ENCODE measurements at places on chromosomes 2 and 18.

DNA sequence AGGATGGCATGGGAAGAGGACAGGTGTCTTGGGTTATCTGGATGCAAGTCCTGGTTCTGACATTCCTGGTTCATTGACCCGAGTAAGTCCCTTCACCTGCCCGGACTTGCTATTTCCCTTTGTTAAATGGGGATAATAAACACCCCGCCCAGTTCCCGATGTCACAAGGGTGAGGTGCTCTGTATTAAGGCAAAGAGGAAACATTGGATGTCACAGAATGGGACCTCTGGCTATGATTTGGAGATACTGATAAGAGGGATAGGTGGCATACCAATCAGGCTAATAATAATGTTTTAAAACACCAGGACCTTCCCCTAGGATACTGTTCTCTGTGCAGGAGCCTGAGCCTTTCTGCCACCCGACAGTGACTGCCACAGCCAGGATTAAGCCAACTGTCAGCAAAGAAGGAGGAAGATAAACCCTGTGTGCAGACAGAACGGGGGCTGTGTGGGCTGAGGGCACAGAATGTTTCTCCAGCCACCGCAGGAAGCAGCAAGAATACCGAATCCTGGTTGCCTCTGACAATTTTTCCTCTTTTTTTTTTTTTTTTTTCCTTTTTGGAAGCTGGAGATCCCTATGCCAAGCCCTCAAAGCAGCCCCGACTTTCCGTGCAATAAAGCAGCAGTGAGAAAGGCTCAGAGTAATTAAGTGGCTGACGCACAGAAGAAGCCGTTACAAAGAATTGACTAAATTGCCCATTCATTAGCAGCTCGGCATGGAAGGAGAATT, 336.6 kb downstream of the SMAD2 start:
- no peak for DNase-seq

DNA sequence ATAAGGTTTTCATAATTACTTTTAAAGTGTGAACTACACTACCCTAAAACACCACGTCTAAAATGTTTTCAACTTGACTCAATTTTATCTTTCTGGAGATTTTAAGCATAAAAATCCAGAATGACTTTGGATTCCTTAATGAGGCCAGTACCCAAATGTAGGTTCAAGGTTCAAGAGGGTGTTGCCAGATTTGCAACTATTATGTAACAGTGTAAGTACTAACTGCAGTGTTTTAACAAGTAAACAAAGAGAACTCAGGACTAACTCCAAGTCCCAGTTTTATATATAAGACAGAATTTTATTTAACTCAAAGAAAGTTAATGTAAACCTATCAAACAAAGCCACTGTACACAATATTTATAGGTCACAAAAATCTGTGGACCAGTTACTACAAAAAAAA, 5.7 kb downstream of the HIBCH start:
- no peak for DNase-seq

DNA sequence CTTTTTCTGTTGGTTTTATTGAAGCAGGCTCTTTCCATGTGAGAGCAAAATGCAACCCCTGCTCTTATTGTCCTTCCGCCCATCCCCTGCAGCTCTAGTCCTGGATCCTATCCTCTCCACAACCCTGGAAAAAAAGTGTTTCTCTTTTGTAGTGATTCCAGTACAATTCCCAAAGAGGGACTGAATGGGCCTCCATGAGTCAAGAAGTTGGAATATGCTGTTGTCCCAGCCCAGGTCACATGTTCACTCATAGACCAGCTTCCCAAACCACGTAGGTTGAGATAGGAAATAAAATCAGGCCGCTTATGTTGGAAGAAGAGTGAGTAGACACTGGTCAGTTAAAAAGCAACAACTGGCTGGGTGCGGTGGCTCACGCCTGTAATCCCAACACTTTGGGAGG, 39.4 kb downstream of the CPO start:
- no peak for DNase-seq

- DNase-seq: no peak
These were observed 86.4 kb upstream of the MAP4K3 start for GRCh38 chr2:39523308-39524044.

- DNase-seq: no peak
These were observed 436.3 kb downstream of the CBLN2 start for GRCh38 chr18:72107647-72108383.

- peak; percentile 63 for DNase-seq
These were observed 106.2 kb downstream of the BCL2 start for GRCh38 chr18:63213331-63213900.

DNA sequence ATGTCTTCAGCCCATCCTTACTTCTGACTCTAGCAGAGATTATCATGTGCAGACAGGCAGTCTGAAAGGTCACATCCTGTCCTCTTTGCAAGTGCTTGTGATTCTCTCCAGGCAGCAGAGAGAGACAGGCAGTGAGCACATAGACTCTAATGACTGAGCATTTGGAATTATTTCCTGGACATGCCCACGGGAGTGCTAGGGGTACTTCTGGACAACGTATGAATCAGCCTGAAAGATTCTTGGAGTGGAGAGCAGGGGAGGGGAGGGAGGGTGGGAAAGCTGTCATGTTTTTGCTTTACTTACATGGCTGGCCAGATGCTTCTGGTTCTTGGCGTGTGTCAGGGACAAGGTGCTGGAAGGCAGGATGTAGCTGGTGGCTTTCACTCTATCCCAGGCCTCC, 150.6 kb downstream of the RIF1 start:
- no peak for DNase-seq

DNA sequence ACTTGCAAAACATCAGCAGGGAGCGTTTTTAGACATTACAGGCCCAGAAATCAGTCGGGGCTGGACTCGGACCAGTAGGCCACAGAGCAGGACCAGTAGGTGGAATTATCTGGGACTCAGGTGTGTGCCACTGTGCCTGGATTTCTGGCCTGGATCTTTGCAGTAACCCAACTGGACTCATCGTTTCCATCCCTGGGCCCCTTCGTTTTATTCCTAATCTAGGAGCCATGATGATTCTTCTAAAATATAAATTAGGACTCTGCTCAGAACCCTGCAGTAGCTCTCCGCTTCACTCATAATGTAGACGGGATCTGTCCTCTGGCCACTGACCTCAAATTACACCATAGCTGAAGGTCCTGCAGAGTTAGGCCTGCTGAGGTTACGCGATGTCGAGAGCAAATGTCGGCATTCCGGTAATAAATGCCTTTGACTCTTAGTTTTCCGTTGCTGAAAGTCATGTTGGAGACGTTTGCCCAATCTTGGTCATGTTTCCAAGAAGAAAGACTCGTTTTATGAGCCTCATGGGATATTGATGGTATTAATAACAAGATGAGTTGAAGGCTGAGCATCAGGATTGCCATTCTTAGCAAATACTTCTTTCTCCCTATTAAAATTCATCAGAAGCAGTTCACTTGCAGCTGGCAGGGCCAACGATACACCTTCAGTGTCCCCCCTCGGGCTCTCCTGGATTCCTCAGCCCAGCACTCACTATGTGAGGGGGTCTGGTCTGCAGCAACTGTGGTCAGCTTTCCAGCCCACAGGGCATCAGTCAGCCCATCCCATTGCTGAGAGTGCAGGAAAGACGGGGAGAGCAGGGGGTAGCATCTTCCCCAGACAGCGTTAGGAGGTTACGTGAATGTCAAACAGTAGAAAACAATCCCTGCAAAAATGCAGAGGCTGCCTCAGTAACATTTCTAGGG, 39.9 kb upstream of the KLF11 start:
- no peak for DNase-seq
